ENCODE measurements at places on chromosomes 3 and 15.

- DNase-seq: no peak
Measured at GRCh38 chr3:147702509-147702908, 293.3 kb downstream of the ZIC1 start.

DNA sequence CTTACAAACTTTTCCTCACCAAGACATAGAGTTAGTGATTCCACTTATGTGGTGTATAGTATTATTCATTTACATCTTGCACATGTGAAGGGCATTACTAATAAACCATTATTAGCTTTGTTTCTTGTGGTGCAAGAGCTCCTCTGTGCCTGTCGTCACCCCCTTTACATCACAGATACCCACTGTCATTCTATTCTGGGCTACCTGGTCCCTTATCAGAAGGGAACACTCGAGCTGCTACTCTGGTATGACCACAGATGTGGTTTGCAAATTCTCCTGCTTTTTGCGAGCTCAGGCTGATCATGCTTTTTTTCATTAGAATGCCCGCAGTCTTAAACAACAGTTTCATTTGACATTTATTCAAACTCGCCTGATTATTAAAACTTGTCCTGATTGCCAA, 13.9 kb upstream of the SENP2 start:
- DNase-seq: no peak

- DNase-seq: no peak
Measured at GRCh38 chr15:70179309-70179892, 81.7 kb upstream of the TLE3 start.

- DNase-seq: no peak
Measured at GRCh38 chr3:113156816-113157333, 54.5 kb upstream of the BOC start.

DNA sequence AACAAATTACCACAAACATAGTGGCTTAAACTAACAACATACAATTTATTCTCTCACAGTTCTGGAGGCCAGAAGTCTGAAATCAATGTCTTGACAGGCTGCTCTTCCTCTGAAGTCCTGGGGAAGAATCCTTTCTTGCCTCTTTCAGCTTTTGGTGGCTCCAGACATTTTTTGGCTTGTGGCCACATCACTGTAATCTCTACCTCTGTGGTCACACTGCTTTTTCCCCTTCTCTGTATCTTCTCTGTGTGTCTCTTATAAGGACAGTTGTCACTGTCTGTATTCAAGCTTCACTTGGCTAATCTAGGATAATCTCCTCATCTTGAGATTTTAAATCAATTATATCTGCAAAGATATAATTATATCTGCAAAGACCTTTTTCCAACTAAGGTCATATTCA, 80.3 kb upstream of the ABHD2 start:
- DNase-seq: no peak

DNA sequence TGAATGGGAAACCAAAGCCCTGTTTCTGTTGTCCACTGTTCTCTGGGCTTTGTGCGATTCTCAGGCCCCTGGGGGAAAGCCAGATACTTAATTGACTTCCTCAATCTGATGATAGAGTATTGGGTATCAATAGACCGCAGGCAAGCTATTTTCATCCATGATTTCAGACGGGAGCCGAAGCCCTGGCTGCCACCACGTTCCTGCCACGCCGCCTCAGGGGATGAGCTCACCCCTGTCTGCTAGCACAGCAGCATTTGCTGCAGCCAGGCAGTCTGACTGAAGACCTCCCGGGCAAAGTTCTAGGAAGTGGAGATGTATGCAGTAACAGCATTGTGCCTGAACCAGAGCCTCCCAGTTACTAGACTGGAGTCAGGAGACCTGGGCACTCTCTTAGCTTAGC, 69.8 kb downstream of the ISG20 start:
- DNase-seq: no peak

DNA sequence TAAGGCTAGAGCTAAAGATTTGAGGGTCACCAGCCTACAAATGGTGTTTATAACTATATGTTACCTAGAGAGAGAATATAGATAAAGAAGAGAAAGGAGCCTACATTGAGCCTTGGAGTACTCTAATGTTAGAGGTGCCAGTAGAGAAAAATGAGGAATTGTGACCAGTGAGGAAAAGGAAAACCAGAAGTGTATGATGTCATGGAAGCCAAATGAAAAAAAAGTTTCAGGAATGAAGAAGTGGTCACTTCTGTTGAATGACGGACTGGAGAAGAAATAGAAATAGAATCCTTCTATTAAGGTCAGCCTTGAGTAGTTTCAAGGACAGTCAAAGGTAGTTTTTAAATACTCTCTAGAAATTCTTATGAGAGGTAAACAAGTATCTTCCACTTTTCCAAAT, 51.2 kb upstream of the MLF1 start:
- no peak for DNase-seq

DNA sequence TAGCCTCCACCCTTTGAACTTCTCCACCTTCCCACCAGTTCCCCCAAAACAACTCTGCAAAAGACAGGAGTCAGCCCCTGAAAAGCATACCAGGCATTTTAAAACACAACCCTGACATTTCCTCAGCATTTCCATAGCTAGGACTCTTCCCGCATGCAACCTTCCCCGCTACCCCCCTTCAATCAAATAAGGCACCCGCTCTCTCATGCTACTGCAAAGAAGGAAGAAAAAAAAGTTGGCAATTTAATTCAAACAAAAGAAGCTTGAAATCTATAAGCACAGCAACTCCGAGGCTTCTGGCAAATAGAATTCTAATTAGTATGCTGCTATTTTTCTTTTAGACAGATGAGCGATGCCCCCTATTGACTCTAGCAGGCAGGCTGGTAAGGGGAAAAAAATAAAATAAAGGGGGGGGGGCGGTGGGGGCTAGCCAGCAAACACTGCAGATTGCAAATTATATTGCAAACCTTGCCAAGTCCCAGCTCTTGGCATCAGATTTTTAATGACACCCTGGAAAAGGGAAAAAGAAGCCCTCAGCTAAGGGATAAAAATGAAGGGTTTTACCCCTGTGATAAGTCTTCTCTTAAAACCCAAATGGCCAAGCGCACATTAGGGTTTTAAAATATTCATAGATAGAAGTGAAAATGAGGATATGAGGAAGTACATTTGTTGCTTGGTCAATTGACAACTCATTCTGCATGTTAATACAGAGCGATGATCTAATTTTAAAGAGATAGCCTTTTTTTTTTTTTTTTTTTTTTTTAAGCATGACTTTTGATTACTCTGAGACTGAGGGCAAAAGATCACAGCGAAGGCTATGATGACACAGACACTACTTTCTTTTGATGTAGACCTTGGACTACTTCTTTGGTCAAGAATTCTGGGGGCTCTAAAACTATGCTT, 255.2 kb downstream of the NR2F2 start:
- no peak for DNase-seq

DNA sequence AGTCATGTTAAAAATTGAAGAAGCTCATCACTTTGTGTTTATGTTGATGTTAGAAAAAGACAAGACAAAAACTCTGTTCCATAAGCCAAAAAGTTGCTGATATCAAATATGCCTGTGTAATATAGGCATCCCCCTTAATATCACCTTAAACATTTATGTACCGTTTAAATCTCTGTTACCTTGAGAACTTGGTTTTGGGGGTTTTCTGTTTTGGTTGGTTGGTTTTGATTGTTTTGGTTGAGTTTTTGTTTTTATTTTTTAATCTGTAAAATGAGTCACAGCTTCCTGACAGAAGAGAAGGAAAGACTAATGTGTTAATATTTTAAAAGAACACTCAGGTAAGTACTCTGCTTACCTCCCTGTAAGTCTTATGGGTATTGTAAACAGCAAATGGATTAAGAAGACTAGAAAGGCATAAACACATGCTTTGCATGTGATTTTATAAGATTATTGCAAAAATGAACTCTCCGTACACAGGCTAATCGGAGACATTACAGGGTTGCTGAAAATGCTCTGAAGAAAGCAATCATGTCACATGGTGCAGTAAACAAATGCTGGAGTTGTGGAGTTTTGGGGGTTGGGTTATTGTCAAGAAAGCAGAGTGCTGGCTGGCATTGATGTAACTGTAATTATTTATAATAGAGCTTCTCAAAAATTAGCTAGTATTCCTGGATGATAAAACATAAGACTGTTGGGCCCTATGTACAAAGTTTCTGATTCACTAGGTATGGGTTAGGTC, 69.5 kb upstream of the MBNL1 start:
- no peak for DNase-seq

DNA sequence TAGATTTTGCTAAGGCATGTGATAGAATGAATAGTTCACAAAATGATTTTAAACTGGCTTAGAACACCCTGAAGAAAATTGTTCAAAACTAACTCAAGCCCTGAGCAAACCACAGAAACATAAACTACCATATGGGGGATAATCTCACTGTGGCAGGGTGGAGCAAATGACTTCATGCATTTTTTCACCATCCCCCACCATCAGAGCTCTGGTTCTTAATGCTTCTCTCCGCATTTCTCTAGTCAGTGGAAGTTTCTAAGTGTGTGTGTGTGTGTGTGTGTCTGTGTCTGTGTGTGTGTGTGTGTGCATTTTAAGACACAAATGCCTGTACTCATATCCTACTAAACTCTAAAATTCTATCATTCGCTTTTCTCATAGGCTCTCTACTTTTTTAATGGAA, 107.1 kb upstream of the PHLDB2 start:
- no peak for DNase-seq

DNA sequence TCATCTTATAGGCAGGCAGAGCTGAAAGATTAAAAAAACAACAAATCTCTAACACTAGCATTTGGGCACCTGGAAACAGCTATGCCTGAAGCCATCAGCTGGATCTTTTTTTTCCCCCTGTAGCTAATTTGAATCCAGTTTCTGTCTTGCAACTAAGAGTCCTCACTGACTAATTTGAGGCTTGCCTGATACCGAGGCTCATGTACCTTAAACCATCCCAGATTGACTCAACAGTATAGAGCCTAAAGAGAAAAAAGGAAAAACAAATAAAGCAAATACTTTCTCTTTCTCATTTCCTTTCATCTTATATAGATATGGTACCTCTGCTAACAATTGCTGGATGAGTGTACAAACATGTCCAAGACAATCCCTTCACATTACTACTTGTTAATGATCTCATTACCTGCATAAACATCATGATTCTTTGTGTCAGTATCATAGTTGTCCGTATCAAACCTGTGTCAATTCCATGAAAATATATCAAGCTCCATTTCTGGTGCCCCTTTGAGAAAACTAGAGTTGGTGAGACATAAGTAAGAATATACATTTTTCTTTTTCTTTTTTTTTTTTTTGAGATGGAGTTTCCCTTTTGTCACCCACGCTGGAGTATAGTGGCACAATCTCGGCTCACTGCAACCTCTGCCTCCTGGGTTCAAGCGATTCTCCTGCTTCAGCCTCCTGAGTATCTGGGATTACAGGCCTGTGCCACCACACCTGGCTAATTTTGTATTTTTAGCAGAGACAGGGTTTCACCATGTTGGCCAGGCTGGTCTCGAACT, 43.1 kb downstream of the BHLHE40 start:
- no peak for DNase-seq
